ENCODE measurements at places on chromosomes 1 and 21.

GRCh38 chr21:43575473-43575844 lies 83.8 kb downstream of the HSF2BP start:
- no peak for DNase-seq

GRCh38 chr1:172883387-172883791 lies 167.4 kb downstream of the TNFSF18 start:
- no peak for DNase-seq

DNA sequence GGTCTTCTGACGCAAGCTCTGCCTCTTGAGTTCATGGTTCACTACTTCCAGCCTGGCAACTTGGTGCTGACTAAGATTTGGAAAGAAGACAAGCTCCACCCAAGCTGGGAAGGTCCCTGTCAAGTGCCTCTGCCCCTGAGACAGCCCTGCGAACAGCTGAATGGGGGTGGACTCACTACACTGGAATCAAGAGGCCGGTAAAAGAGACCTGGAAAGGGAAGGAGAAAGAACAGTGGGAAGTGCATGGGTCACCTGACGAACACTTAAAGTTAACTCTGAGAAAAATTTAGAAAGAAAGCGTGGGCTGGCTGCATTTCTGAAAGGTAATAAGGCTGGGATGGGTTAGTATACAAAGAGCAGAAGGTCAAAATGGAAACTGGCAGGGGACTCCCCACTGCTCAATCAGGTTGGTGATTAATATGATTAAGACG lies 26.1 kb upstream of the ZNF496 start:
- DNase-seq: no peak

DNA sequence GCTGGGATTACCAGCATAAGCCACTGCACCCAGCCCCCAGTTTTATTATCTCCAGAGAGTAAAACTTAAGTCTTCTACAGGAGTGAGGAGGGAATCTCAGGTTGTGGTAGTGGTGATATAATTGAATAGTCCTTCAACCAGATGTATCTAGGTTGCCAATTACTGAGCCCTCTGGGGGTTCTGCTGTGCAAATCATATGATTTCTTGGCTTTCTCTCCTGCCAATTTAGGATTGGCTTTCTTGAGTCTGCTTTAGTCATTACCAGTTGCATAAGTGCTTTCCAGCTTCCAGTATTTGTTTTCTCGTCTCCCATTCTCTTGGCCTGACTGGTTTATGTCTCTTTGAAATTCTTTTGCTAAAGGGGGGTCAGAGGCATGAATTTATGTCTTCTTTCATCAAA lies 11.1 kb downstream of the CPT2 start:
- DNase-seq: no peak

GRCh38 chr1:96992871-96993270 lies 271.3 kb downstream of the PTBP2 start:
- no peak for DNase-seq

DNA sequence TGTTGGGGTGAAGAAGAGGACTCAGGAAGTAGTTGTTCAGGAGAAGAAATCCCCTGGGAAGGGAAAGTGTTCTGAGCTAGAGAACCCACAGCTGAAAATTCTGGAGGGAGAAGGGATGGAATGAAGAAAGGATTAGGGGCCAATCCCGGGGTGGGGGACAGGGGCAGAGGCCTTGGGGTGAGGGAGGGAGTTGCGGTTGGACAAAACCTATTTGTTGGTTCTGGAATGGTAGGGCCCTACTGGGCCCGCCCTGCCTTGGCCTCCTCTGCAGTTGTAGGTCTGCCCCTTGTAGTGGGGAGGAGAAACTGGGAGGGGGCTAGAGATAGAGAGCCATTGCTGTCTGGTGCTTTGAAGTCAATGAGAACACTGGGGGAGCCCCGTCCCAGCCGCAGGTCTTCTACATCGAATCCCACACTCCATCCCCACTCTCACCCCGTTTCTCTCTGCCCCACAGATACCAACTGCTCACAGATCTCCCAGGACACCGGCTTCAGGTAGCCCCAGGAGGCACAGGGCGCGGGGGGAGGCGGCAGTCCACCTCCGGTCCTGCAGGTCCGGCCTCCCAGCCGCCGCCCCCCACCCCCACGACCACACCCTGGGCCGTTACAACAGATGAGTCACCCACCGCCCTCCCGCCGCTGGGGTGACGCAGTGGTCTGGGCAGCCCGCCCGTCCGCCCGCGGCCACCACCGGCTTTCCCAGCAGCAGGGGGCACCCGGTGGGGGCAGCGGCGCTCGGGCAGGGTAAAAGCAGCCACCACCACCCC lies 1.1 kb downstream of the TAGLN2 start:
- DNase-seq: peak; percentile 42

DNA sequence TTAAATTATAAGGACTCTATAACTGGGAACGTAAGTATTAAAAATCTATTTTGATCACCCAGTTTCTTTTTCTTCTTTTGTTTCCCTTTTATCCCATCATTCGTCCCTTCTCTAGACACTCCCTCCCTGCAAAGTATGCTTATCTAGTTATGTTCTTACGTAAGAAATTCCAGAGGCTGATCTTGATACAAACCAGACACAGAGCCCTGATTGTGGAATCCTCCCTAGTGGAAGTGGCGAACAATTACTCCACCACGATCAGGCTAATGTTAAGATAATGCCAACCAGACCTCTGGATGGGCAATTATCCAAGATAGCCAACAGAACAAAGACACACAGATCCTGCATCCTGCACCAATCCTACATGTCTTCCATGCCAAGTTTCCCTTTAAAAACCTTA lies 1557.4 kb downstream of the PLA2G4A start:
- no peak for DNase-seq

DNA sequence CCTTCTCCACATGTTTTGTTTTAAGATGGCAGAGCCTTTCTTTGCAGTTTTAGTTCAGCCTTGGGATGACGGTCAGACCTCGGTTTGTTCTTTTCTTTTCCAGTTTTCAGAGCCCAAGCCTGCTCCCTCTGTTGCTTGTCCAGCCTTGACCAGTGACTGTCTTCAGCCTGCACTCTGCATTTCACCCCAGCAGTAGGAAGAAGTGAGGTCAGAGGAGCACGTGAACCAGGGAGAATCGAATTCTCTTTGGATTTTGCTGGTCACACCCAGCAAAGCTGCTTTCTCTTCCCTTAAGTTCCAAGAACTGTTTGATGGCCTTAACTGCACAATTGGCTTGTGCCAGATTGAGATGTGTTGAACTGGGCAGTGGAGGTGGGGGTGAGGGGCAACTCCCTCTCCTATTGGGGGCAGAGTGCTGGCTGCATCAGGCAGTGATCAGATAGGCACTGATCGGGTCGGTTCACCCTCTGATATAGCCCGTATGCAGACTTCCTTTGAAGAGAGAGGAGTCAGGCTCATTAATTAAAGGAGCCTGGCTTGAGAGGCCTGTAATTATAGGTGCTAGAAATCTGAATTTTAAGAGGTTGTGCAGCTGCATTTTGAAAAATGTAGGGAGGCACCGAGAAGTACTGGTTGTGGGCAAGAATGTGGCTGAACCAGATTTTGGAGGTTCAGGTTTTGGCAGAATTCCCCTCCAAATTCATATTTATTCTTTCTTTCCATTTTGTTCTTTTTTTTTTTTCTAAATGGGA lies 42.4 kb downstream of the PEX14 start:
- no peak for DNase-seq

Measured in progenitor cell of endocrine pancreas (in vitro differentiated cells).